ENCODE measurements at places on chromosomes 3 and 15.

DNA sequence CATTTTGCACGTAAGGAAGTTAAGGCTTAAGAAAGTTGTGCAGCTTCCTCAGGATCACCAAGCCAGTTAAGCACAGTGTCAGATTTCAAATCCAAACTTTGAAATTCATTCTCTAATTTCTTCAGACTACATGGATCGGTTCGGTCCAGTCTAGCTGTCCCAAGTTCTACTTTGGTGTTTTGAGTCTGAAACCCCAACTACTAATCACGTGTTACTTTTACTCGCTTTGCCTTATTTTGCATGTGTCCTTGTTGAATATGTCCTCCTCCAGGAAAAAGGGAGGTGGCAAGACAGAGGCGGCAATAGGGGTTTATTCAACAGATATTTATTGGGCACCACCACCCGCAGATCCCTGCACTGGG, 522 bp upstream of the GXYLT2 start:
- no peak for DNase-seq

- DNase-seq: no peak
Measured at GRCh38 chr15:69138963-69139362, 21.5 kb upstream of the GLCE start.

- no peak for DNase-seq
Measured at GRCh38 chr15:46270481-46271147, 635.8 kb downstream of the SQOR start.

DNA sequence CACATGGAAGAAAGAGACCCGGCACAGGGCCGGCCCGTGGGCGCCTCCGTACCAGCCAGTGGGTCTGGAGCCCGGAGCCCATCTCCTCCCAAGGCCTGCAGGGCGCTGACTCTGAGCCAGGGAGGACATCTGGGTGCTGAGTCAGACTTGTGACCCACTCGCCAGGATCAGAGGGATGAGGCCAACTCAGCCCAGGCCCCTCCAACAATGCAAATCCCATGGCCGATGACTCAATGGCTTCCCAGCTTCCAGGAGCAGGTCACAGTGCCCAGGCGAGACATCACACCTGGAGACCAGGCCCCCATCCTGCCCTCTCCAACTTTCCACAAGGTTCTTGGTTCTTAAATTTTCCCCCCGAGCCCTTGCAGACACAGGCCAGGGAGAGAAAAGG, 95.1 kb downstream of the LRIG1 start:
- no peak for DNase-seq

- DNase-seq: peak; percentile 8
Measured at GRCh38 chr3:126431103-126431534, 36.4 kb downstream of the CFAP100 start.

DNA sequence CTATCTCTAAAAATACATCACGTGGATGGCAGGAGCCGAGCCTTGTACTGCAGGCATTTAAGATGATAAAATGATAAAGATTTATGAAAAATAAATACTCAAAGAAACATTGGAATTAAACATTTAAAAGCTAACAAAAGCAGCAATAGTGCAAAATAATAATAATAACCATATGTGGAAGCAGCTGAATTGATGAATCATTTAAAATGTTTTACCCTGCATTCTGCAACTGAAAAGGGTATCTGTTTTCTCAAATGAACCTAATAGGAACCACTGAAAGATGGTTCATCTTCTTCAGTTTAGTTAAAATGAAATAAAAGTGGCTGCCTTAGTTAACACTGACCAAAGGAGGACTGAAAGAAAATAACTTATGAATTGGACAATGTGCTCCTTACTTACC, 436.1 kb downstream of the TUSC7 start:
- no peak for DNase-seq

DNA sequence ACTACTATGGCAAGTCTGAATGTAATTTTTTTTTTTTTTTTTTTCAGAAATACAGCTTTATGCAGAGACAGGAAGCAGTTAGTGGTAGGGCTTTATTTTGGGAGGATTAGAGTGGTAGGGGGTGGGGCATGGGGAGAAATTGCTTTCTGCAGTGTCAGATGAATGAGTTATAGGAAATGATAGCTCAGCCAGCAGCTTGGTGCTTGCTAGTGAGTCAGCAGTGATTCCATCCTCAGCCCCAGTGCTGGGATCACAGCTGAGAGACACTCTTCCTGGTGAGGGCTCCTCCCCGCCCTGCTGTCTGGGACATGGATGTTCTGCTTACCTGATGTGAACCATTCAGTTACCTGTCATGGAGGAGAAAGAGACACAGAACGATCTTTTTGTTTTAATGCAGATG, 39.6 kb downstream of the SEMA6D start:
- no peak for DNase-seq

DNA sequence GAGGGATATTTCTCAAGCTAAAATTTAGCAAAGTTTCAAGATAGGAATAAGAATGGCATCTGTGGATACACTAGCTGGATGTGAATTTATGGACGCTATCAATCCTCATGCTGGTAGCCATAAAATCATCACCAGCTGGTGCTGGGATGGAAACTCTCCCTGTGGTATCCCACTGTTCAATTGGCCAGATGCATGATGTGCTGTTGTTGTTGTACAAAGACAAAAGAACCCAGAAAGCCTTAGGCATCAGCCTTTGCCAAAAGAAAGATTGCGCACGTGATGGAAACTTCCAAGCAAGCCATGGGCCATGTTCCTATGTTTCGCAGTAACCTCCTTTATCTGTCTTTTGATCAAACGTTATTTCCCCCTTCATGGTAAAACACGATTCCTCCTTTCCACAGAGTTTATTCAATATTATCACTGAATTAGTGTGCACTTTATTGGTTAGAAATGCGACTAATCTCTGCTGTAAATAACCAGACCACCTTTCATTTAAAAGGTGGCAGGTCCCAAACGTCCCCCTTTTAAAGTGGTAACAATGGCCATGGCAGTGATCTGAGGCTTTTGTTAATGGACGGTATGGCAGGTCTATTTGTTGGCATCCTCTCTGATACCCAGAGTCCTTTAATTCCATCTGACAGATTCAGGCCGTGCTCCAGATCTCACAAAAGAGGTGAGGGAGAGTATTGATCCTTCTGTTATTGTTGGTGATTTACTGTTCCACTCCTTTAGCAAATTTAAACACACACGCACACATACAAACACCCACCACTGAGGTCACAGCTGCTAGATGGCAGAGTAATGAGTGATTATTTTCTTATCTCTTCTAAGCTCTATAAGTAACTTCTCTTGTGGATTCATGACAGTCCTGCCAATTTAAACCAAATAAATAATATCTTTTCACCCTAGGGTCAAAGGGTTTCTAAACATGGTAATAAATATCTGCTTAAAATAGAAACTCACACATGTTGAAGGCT, 291.2 kb upstream of the KCNMB2 start:
- no peak for DNase-seq

DNA sequence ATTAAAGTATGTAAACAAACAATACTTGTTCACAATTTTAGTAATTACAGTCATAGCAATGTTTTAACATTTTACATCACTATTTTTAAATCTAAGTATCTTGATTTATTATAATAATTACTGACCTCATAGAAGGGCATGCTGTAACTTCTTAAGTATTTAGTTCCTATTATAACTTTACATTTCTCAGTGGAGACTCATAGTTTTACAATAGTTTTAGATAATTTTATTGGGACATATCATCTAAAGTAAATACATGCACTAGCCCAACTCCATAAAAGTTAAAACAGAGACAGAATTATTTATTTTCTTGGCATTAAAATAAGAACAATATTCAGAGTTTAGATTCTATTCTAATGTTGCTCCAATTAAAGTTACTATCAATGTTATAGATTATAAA, 466.5 kb upstream of the BCHE start:
- DNase-seq: no peak

DNA sequence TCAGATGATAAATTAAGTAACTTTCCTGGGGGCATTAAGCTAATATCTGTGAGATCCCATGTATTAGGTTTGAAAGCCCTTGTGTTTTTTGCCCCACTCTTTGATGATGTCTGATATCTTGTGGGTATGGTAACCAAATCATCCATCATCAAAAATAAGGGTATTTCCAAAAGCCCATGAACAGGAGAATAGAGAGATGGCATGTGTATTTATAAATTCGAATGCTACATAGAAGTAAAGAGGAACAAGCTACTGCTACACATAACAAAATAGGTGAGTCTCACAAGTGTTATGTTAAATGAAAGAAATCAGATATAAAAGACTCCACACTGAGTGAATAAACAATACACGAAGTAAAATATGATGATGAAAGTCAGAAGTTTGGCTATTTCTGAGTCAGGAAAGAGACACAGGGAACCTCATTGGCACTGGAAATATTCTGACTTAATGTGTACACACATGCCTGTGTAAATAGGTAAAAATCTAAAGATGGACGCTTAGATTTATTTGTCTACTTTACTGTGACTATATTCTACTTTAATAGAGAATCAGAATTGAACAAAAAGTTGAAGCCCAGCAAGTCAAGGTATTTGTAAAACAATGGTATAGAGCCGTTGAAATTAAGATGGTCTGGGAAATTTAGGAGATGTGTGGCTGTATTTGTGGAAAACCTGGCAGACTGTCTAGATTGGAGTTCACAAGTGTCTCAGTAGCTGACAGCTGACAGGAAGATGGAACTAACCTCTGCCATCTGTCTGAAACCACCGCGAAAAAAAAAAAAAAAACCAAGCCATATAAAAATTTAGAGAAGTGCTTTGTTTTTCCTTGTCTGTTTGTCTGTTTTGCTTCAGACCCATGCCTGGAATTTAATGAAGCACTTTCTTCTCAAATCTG, 111.0 kb upstream of the TGFBR2 start:
- DNase-seq: no peak

DNA sequence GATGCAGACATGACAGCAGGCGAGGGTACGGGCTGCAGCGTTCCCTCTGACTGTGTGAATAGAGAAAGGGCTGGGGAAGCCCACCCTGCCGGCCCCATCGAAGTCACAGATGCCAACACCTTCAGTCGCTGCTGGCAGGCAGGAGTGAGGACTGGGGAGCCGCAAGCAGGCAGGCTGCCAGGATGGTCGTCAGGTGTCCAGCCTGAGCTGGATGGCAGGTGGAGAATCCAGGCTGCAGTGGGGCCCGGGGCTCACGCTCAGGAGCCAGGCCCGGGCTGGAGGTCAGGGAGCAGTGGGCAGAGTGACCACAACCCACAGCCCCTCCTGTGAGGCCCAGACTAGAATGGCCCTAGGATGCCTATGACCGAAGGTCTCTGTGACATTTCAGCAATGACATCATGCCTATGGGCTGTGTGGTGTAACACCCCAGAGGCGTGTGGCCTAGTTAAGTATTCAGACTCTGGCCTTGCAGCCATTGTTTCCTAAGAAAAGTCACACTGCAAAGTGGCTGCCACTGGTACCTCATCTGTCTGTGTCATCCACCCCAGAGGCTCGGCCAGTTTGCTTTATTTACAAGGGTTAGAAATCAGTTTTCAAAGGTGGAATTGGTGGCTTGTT, 15.7 kb downstream of the PRR23E start:
- DNase-seq: no peak

GRCh38 chr15:81893182-81893835, 152.5 kb downstream of the MEX3B start:
- no peak for DNase-seq

GRCh38 chr15:57410373-57410772, 34.1 kb downstream of the CGNL1 start:
- no peak for DNase-seq

DNA sequence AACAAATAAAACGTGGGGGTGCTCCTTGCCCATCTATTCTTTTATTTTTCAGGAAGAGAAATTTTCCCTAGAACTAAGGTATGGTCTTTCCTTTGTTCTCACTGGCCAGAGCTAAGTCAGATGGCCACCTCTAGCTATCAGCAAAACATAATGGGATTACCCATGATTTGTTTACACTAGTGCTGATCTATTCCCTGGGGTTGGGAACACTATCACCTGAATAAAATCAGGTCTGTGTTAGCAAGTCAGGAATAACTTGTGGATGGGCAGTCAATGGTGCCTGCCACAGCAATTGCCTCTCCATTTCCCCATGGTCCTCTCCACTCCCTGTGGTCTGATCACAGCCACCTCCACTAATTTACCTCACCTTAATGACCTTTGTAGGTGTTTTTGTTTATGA, 181.7 kb upstream of the CADPS start:
- no peak for DNase-seq

GRCh38 chr3:139655909-139656595, 21.7 kb downstream of the NMNAT3 start:
- no peak for DNase-seq

GRCh38 chr15:89409184-89410038, 74.8 kb upstream of the POLG start:
- DNase-seq: no peak

- DNase-seq: no peak
Measured at GRCh38 chr15:77611767-77612166, 20.9 kb downstream of the LINGO1 start.

- DNase-seq: no peak
Measured at GRCh38 chr3:5899014-5899761, 711.7 kb downstream of the EDEM1 start.

DNA sequence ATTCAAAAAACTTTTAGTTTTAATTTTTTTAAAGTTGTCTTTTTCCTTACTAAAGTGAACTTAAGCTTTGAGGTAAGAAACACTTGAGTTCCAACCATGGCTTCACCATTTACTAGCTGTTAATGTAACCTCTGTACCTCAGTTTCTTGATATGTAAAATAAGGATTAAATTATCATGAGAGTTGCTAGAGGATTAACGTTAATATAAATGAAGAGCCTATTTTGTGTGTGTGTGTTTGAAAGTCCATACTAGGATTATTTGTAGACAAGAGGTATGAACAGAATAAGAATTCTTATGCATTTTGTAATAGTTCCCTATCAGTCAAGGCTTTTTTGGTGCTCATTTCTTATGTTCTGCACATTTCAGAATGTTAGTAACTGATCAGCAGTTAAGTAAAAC, 93.7 kb downstream of the MME start:
- no peak for DNase-seq

- no peak for DNase-seq
Measured at GRCh38 chr3:2484162-2485026, 385.7 kb downstream of the CNTN4 start.

GRCh38 chr15:71374607-71375352, 259.5 kb downstream of the THSD4 start:
- DNase-seq: no peak

GRCh38 chr15:71330638-71331162, 215.4 kb downstream of the THSD4 start:
- DNase-seq: no peak

DNA sequence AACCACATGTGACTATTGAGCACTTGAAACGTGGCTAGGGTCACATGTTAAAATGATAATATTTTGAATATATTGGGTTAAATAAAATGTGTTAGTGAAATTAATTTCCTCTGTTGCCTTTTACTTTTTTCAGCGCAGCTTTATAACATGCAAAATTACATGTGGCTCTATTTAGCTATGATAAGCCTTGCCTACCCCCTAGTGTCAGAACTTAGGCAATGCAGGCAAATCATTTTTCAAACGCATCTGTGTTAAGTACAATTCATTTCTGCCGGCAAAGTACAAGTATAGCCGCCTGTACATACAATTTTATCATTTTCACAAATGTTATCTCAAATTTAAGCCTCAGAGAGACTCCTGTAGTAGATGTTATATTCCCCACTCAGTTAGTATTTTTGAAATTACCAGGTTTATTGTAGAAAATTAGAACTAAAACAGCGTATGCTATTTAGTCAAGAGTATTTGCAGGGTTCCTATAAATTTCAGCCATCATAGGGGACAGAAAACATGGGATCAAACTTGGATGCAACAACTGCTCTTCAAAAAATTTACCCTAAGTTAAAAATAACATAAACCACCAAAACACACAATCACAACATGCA, 56.1 kb downstream of the TAFA4 start:
- DNase-seq: no peak

All from GM18507 (cell line).